ENCODE measurements at places on chromosomes 3 and 15. TPM values are rescaled to one million over a fixed set of nuclear protein-coding genes. Genes with fewer than 3 reads are reported as not detected.

PP2D1 gene
- 0.40 TPM for polyA plus RNA-seq

CILP gene
- polyA plus RNA-seq = not detected

LRTM1 gene
- not detected for polyA plus RNA-seq

MUC13 gene
- not detected for polyA plus RNA-seq

MAGI1 gene
- not detected for polyA plus RNA-seq

KNG1 gene
- not detected for polyA plus RNA-seq

CMTM8 gene
- polyA plus RNA-seq = 11.9 TPM

GOLGA8S gene
- polyA plus RNA-seq = not detected

CLDN18 gene
- not detected for polyA plus RNA-seq

SLITRK3 gene
- not detected for polyA plus RNA-seq

ARPIN gene
- not detected for polyA plus RNA-seq

PLSCR2 gene
- polyA plus RNA-seq = not detected

P2RY12 gene
- not detected for polyA plus RNA-seq

ACTC1 gene
- not detected for polyA plus RNA-seq

TEX9 gene
- polyA plus RNA-seq = 0.37 TPM

ACAD11 gene
- polyA plus RNA-seq = 4.6 TPM

FHIT gene
- 8.5 TPM for polyA plus RNA-seq

PPP1R14D gene
- polyA plus RNA-seq = not detected

MCF2L2 gene
- 0.37 TPM for polyA plus RNA-seq

NR2E3 gene
- polyA plus RNA-seq = not detected

HHATL gene
- not detected for polyA plus RNA-seq

PPIB gene
- 616 TPM for polyA plus RNA-seq

MCTP2 gene
- polyA plus RNA-seq = 5.2 TPM
